ENCODE measurements at places on chromosomes 13 and 19.

- DNase-seq: no peak
Observed at GRCh38 chr19:53580871-53581835, 43.2 kb downstream of the ZNF331 start.

GRCh38 chr13:94050686-94051085 is 428.8 kb downstream of the DCT start:
- no peak for DNase-seq

DNA sequence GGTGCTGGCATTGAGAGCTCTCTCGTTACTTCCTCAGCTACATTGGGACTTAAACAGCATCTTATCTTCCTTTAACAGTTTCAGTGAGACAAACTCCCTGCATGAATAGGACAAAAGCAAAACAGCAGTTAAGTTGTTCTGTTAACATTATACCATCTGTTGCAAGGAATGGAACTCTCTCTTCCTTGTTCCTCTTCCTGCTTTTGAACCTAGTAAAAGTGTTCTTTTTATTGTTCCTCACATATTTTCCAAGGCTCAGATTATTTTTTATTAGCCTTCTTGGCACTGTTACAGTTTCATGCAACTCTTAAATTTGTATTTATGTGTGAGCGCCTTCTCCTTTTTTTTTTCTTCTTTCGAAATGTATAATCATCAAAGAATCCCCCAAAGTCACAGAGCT is 202.6 kb upstream of the UFM1 start:
- peak; percentile 20 for DNase-seq

DNA sequence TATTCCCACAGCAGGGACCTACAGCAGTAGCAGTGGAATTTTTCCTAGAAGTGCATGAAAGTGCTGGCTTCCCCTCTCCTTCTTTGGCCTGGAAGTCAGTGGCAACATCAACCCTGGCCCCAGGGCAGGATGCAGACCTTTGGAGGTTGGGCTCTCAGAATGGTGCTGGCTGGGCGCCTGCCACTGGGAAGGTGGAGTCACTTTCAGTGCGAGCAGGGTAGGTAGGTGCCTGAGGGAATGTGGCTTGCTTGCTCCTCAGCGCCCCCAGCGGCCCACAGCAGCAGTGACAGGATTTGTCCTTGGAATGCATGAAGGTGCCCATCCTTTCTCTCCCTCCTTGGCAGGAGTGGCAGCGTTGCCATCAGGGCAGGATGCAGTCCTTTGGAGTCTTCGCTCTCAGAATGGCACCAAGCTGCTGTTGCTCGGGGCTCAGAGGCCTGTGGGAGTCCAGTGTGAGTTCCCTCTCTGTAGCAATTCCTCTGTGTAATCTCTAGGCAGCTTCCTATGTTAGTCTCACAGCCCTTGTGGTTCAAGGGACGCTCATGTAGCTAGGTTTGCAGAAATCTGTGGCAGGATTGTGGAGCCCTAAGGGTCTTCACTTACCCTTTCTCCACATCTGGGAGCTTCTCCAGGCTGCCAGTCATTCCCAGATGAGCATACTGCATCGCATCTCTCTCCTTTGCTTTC is 354.4 kb upstream of the DACH1 start:
- DNase-seq: peak; percentile 18

GRCh38 chr19:58227964-58228584 is 640 bp upstream of the ZNF544 start:
- no peak for DNase-seq

- peak; percentile 14 for DNase-seq
Observed at GRCh38 chr13:49063011-49063410, 87.3 kb downstream of the FNDC3A start.

GRCh38 chr13:107289540-107289939 is 721.6 kb upstream of the ARGLU1 start:
- DNase-seq: peak; percentile 25

DNA sequence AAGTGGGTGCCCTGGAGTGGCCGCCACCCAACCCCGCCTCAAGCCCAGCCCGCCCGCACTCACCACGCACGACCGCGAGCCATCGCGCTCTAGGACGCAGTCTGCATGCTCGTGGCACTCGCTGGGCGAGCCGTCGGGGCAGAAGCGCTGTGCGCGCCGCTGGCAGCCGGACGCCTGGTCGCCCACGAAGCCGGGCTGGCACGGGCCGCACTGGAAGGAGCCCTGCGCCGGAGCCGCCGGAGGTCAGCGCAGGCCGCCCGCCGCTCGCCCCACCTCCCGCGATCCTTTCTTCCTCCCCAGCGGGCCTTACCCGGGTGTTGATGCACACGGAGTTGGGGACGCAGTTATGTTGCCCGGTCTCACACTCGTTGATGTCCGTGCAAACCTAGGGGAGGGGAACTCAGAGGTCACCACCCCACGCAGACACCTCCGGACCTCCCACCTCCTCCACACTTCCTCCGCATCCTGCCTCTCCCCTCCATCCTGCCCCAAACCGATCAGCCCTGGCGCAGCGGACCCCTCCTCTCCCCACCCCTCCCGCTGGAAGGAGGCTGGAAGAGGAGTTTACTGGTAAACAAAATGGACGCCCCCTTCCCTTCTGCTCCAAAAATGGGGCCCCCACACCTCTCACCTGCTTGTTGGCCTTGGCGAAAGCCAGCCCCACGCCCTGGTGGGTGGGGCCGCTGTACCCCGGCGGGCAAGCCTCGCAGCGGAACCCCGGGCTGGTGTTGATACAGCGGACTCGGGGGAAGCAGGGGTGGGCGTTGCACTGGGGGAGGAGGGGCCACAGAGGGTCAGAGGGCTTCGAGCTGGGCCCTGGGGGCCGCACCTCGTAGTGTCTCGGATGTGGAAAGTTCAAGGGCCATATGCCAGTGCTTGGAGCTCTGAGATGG is 2.3 kb downstream of the COMP start:
- DNase-seq: no peak

DNA sequence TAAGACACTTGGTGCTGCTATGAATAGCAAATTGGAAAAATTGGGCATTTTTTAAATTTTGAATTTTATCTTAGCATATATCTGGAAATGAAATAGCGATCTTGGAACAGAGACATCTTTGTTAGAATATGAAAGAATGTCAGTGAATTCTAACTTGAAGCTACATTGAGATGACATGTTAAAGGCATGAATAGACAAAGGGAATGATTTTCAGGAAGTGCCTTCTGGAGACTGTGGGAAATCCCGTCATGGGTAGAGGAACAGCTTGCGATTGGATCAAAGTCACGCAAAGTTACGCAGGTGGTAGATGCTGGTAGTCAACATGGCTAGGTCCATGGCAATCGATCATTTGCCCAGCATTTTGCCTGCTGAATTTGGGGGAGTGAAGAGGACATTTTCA is 43.5 kb downstream of the LRCH1 start:
- DNase-seq: no peak

DNA sequence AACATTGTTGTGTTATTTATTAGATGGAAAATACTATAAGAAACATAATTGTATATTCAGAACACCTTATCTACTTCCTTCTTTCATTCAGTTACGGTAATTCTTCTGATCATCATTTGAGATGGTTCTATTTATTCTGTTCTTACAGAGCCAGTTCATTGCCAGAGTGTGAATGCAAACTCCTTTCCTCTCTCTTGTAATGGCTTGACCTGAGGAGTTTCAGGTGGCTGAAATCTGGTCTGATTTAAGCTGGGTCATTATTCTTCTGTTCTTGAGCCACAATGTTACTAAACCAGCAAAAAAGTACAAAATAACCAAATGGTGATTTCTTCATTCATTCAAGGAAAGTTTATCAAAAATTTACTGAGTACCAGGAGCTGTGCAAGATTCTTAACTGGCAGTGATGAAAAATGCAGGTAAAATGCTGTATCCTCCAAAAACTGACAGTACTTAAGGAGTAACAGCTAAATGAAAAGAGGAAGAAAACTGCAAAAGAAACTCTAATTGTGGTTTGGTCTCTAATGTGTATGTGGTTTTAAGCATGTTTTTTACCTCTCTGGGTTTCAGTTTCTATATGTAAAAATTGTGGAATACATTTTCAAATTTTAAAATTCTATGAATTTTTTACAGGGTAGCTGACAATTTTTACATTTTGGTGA is 182.4 kb upstream of the UFM1 start:
- no peak for DNase-seq

DNA sequence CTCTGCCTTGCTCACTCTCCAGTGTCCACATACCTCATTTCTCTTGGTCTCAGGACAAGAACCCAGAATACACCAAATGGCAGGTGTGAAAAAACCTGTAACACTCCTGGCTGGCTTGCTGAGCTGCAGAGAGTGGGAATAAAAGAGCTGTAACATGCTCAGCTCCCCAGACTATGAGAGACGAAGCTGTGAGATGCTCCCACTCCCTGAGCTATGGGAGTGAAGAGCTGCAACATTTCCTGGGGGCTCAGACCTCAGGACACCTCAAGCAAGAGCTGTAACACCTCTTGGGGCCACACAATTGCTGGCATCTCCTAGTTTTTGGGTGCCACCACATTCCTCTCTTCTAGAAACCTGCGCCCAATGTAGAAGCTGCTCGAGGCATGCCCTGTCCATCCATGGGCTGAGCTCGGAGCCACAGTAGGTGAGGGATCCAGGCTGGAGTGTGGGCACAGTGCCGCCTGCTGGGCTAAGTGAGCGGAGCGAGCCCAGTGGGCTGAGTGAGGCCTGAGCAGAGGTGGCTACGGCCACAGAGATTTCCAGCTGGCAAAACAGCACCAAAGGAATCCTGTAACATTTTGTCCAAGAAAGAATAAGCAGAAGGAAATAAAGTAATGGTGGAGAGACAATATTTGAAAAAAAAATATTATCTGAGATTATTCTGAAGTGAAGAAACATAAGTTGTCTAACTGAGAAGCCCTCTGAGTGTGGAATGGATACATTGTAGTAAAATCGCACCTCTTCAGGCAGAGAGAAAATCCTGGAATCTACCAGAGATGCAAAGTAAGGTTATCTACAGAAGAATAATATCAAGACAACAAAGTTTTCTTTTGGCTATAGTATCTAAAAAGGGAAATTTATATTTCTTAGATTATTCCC is 186.2 kb upstream of the PCDH9 start:
- peak; percentile 31 for DNase-seq

- DNase-seq: no peak
Observed at GRCh38 chr13:98195054-98195791, 18.2 kb upstream of the RNF113B start.

DNA sequence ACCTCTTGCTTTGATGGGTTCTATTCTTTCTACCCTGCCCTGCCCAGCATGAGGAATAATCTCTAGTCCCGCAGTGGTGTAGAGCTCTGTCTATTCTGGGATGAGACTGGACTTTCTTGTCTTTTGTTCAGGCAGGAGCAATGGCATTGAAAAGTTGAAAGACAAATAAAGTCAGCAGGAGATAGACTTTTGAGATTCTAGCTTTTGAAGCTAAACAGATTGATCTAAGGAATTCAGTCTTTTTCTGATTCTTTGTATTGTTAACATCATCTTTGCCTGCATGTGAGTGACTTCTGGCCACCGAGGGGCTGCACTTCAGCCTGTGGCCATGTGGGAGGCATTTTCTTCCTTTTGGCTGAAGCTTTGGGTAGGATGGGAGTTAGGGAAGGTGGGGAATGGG is 132.4 kb downstream of the MRPL57 start:
- no peak for DNase-seq

- DNase-seq: no peak
Observed at GRCh38 chr13:49607761-49608160, 20.5 kb upstream of the ARL11 start.

GRCh38 chr19:31597616-31598015 is 248.4 kb upstream of the TSHZ3 start:
- DNase-seq: no peak

DNA sequence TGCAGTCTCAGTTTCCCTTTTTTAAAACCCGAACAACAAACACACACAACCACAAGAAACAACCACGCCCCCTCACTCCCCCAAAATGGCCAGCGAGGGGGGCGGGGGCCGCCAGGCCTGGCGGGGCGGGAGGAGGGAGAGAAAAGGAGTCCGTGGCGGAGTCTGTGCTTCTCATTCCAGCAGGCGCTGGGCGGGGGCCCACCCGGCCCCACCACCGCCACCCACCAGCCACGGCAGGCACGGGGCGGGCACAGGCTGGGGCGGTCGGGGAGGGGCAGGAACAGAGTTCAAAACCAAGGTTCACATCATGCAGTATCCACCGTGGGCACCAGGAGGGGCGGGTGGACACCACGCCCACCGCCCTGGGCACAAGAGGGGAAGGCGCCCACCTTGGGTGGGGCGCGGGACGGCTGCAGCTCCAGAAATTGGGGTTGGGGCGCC is 12.9 kb downstream of the DPF1 start:
- DNase-seq: no peak

GRCh38 chr13:80900561-80900960 is 559.6 kb upstream of the SPRY2 start:
- no peak for DNase-seq

DNA sequence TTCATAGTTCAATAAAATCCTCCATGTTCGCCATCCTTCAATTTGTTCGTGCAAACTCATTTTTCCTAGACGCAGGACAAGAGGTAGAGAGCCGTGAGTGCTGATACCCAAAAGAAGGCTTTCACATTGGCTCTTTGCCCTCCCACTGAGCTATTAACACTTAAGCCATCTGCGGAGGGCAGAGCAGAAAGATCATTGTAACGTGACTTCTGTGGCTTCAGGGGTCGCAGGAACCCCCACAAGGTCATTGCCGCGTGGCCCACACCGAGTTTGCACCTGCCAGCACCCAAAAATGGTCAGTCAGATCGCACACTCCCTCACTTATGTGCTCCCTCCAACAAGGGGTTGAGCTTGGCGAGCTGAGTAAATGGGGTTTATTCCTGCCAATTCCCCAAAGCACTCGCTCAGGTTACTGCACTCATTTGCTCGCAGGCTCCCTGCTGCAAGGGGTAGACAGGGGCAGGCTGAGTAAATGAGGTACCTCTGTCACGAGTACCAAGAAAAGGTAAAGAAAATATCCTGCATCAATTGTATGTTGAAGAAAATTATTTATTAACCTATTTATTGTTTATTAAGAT is 144.1 kb downstream of the PRR20E start:
- no peak for DNase-seq

GRCh38 chr13:47831265-47831664 is 169.8 kb downstream of the SUCLA2 start:
- DNase-seq: peak; percentile 37

GRCh38 chr19:35436477-35437405 is 11.3 kb upstream of the FFAR2 start:
- DNase-seq: peak; percentile 15

DNA sequence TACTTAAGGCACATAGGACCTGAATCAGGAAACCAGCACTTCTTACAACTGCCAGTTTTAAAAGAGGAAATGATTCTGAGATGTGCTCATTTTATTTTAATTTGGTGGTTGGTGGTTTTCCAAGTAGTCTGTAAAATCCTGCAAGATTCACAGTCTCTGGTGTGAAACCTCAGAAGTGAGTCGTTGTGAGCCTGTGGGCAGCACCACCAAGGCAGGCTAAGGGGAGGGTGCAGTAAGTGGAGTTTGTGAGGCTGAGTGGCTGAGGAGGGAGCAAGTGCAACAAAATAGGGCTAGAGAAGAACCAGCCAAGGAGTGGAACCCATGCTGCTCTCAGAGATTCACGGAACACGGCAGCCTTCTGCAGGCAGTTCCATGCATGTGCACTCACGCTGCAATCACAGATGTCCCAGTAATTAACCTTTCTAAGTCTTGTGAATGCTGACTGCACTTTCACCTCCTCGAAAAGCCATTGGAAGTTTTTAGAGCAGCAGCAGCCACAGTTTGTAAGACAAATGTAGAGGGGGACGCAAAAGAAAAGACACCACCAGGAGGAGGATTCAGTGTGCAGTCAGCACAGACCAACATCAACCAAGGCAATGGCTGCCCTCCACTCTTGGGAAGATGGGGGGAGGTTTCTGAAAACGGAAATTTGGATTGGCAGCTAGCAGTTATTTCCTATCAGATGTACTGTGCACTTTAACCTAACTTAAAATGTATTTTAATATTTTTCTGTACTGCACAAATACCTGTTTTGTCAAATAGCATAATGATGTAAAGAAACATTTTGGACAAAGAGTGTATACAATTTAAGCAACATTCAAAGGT is 44.9 kb downstream of the ESD start:
- no peak for DNase-seq

GRCh38 chr13:94992036-94992960 is 280.0 kb upstream of the SOX21 start:
- peak; percentile 53 for DNase-seq

Data from adipocyte (in vitro differentiated cells).